ENCODE measurements at places on chromosomes 2 and 18.

GRCh38 chr2:172927641-172928357 is 147.8 kb upstream of the MAP3K20 start:
- no peak for DNase-seq

DNA sequence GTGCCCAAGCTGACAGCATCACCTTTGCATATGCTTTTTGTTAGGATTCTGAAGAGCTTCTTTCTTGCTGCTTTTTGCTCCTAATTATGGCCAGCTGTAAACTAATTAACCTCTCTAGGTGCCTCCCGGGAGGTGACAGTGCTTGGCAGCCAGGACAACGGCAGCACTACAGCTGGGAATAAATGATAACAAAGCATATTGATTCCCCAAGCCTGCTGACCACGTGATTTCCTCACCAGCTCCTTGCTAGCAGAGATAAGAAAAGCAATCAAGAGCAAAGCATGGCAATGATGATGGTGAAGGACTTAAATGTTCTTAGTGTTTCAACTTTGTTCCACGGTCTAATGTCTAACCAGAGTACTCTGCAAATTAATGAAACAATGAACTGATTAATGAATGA is 1074.4 kb upstream of the GYPC start:
- DNase-seq, result no peak

DNA sequence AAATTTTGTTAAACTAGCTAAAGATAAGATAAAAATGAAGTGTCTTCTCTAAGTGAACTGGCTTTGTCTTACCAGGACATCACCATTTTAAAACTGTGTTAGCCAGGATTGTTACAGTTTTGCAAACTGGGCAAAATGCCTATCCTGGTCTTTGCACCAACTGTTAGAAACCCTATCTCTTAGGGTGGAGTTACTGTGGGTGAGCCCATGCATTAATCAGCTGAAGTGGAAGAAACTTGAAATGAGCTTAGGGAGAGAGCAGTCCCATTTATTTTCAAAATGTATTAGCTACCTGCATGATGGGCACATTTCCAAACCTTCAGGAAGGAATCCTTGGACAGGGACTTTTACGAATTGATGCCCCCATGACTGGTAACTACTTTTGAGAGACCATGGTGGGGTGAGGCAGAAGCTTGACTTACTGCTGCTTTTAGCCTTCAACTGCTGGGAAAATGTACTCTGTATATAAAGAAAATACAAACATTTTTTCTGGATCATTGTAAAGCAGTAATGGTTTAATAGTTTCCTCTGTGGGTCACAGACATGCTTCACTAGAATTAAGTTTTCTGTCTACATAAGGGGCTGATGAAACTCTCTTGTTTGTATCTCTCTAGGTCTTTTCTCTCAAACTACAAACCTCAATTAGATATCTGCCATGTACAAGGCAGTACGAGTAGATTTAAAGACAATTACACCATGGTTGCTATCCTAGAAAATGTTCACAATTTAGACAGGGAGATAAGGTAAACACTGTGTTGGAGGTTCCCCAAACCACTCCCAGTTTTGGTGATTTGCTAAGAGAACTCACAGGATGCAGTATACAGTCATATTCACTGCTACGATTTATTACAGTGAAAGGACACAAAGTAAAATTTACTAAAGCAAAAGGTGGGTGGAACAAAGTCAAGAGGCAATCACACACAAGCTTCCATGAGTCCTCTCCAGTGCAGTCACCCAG is 321.4 kb upstream of the MMADHC start:
- DNase-seq, result no peak

GRCh38 chr2:239978411-239978810 is 46.7 kb downstream of the NDUFA10 start:
- no peak for DNase-seq

GRCh38 chr18:21914739-21915319 is 174.2 kb downstream of the MIB1 start:
- no peak for DNase-seq

GRCh38 chr2:134338208-134338607 is 84.3 kb downstream of the MGAT5 start:
- no peak for DNase-seq

GRCh38 chr2:149017116-149017985 is 21.1 kb upstream of the LYPD6B start:
- DNase-seq, result peak; percentile 71

DNA sequence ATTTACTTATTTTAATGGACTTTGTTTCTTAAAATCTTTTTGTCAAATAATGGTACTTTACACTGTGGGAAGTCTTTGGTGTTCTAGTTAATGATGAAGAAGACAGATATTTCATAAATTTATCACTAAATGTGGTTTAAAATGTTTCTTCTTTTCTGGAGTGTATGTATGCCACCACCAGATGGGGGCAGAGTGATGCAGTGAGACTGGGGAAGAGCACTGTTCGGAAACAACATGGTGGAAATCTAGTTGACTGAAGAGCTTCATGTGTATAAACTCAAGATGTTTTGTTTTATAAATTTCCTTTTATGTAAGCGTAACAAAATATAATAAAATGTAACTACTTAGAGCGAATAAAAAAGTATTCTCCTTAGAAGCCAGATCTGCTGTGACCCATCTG is 195.1 kb downstream of the KCNE4 start:
- DNase-seq, result no peak

- no peak for DNase-seq
These were observed 281.9 kb downstream of the SRBD1 start for GRCh38 chr2:45329045-45329677.

- DNase-seq, result no peak
These were observed 6.3 kb downstream of the HS6ST1 start for GRCh38 chr2:128312411-128312810.

GRCh38 chr18:66722671-66723070 is 118.8 kb upstream of the CDH19 start:
- DNase-seq, result no peak

GRCh38 chr2:207046724-207047123 is 107.4 kb downstream of the CPO start:
- no peak for DNase-seq

GRCh38 chr2:138707392-138708074 is 72.7 kb downstream of the NXPH2 start:
- no peak for DNase-seq

- no peak for DNase-seq
These were observed 12.6 kb downstream of the NOP58 start for GRCh38 chr2:202278036-202278760.

DNA sequence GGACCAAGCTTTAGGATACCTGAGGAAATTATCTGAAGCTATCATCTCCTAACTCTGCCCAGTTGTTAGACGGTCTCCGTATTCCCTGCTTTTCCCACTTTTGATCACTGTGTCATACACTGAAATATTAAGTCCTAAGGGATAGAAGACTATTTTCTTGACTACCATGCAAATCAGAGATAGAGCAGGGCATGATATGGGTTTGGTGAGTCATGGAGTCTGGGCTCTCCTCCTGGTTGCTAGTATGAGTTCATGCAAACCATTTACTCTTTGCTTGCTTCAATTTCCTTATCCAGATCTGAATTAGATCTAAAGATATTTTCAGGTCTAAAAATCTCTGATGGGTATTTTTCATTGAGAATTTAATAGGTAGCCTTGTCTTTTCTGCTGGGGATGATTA is 55.0 kb downstream of the EHBP1 start:
- no peak for DNase-seq

GRCh38 chr2:206993964-206994363 is 54.6 kb downstream of the CPO start:
- no peak for DNase-seq

GRCh38 chr2:231104115-231104713 is 20.6 kb downstream of the HTR2B start:
- DNase-seq, result peak; percentile 44

- DNase-seq, result no peak
These were observed 52.4 kb downstream of the VSNL1 start for GRCh38 chr2:17592731-17593409.

- no peak for DNase-seq
These were observed 12.8 kb downstream of the SNED1 start for GRCh38 chr2:241011296-241011600.
